GF-D8 (cell line): ENCODE measurements at places on chromosomes 13 and 19.

GRCh38 chr19:55519451-55520311, 17.3 kb downstream of the SBK2 start:
- DNase-seq: no peak

GRCh38 chr13:111370147-111370546, 49.7 kb downstream of the TEX29 start:
- no peak for DNase-seq

DNA sequence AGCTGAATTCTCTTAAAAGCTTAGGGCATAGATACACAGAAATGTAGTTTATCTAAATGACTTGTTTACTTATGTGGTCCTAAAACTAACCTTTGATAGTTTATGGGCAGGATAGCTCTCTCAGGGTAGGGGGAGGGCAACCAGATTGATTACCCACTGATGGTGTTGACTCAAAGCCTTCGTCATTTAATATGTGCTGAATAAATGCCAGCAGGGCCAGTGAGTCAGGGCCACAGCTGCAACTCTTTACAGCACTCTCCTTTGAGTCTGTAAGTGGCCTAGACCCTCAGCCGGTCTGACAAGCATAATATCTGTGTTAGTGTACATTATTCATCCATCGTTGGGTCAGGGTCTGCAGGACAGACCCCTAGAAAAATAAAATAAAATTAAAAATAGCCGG, 128.5 kb downstream of the ZNF675 start:
- no peak for DNase-seq

GRCh38 chr19:35992907-35993765, 1.9 kb upstream of the SDHAF1 start:
- DNase-seq: no peak

DNA sequence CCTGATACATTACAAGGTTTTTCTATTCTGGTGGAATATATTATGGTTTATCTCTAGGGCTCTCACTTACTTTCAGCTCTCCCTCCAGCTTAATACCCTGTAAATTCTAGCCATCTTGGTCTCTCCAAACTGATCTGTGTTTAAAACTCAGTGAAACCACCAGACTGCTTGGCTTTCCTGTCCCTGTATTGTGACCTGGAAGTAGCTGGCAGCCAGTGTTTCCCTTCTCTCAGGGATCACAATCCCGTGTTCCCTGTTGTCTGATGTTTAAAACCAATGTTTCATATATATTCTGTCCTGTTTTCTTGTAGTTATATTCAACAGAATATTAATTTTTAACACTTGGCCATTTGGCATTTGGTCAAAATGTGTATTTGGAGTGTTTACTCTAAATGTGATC, 8.0 kb downstream of the AKAP11 start:
- no peak for DNase-seq

GRCh38 chr19:3494051-3494450, 6.4 kb downstream of the DOHH start:
- no peak for DNase-seq

- DNase-seq: peak; percentile 13
These were observed 34.6 kb upstream of the SLC46A3 start for GRCh38 chr13:28753208-28753892.

GRCh38 chr13:80901111-80901510, 560.2 kb upstream of the SPRY2 start:
- no peak for DNase-seq

GRCh38 chr13:113491418-113491883, 940 bp upstream of the DCUN1D2 start:
- DNase-seq: no peak

GRCh38 chr13:80239571-80240255, 101.2 kb downstream of the SPRY2 start:
- no peak for DNase-seq

- DNase-seq: no peak
These were observed 1591.5 kb downstream of the PCDH9 start for GRCh38 chr13:65638572-65639168.

GRCh38 chr13:84896128-84896527, 903.1 kb downstream of the SLITRK6 start:
- DNase-seq: no peak

GRCh38 chr13:111920932-111921705, 145.8 kb upstream of the SOX1 start:
- no peak for DNase-seq

GRCh38 chr13:26308836-26309235, 54.9 kb downstream of the CDK8 start:
- DNase-seq: no peak

DNA sequence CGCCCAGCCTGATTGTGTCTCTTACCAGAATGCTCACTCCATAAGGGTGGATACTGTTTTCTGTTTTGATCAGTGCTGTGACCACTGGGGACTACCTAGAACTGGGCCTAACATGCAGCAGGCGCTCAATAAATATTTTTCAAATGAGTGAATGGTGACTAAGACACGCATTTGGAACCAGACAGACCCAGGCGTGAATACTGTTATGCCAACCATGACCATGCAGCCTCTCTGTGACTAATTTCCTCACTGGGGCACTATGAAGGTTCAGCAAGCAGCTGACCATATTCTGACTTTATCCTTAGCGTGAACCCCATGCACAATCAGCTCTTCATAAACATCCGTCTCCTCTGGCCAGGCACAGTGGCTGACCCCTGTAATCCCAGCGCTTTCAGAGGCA, 13.0 kb upstream of the SPC24 start:
- DNase-seq: no peak

DNA sequence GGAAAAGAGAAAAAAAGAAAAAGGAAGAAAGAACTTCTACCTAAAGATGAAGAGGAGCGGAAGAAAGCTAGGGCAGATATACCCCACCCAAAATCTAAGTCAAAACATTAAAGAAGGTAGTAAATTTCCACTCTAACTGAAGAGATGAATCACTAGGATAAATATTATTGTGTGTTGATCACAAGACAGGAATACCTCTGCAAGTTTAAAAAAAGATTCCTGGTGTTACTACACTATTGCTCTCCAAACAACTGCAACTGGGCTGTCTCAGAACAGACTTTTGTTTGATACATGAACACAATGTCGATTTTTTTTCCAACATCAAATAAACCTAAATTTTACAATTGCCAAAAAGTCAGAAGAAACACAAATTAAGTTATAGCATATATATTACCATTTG, 6.8 kb downstream of the HSPH1 start:
- DNase-seq: no peak

DNA sequence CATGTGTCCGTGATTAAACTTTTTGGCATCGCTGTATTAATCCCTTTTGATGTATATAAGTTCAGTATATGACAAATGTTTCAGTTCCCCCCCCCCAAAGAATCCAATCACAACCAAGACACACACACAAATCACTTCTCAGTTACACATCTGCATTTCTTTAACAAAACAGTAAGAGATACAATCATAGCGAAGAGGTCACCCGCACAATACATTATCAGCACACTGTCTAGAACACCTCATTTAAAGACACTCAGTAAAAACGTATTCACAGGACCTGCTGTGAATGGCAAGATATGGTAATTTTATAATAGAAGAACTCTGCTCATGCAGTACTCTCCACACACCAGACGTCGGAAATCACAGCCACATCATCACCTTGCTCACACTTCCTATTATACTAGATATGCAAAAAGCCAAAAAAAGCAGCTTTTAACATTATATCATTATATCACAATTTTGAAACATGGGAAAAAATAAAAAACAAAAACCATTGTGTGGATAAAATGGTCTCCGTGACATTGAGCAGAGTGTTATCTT, 71.4 kb upstream of the XPO4 start:
- no peak for DNase-seq

- no peak for DNase-seq
These were observed 10.2 kb upstream of the EBPL start for GRCh38 chr13:49701491-49701890.

DNA sequence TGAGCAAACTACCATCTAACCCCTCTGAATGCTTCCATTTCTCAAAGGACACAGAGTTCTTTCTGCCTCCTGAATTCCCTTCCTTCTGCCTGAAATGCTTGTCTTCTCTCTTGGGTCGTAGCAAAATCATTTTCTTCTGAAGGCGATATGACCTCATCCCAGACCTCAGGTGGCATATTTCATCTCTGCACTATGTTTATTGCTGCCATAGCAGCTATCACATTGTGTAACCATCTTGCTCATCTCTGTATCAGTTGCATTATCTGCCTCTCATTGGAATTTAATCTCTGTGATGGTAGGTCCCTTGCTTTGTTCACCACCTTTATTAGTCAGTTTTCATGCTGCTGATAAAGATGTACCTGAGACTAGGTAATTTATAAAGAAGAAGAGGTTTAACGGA, 32.5 kb upstream of the RAP2A start:
- DNase-seq: no peak

DNA sequence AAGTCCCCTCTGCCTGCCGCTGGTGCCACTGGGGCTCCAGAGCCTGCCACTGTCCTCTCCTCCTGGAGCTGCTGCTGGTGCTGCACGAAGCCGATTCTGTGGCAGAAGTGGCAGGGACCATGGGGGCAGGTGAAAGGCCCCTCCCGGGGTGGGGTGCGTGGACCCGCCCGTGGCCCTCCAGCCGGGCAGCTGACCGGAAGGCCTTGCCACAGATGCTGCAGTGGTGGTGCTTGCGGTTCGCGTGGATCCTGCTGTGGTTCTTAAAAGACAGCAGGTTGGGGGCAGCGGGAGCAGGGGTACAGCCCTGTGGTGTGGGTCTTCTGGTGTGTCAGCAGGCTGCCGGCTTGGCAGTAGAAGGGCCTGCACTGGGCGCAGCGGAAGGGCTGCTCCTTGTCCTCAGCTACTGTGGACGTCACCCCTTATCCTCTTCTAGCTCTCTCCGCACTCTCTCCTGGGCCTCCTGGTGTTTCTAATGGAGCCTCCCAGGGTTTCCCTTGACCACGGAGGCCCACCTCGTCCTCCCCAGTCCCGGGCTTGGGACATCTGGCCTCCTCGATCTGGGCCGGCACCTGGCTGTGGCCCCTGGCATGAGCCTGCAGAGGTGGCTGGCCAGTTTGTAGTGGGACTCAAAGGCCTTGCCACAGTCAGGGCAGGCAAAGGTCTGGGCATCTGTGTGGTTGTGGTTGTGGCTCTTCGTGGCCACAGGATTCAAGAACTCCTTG, 380.4 kb downstream of the OLFM4 start:
- no peak for DNase-seq

DNA sequence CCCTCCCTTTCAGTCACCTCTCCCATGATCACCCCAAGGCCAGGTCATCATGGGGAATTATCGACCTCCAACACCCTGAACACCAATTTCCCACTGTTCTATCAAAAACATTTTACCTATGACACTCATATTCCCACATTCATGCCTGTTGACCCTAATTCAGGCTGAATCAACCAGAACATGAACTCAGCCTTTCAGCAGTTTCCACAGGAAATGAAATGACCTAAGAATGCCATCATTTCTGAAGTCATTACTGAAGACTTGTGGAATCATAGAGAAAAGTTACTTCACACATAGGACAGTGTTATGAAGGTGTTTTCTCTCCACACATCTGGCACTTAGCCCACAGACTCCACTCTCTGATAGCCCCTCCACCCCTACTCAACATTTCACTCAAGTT, 29.9 kb upstream of the FAM124A start:
- DNase-seq: no peak

DNA sequence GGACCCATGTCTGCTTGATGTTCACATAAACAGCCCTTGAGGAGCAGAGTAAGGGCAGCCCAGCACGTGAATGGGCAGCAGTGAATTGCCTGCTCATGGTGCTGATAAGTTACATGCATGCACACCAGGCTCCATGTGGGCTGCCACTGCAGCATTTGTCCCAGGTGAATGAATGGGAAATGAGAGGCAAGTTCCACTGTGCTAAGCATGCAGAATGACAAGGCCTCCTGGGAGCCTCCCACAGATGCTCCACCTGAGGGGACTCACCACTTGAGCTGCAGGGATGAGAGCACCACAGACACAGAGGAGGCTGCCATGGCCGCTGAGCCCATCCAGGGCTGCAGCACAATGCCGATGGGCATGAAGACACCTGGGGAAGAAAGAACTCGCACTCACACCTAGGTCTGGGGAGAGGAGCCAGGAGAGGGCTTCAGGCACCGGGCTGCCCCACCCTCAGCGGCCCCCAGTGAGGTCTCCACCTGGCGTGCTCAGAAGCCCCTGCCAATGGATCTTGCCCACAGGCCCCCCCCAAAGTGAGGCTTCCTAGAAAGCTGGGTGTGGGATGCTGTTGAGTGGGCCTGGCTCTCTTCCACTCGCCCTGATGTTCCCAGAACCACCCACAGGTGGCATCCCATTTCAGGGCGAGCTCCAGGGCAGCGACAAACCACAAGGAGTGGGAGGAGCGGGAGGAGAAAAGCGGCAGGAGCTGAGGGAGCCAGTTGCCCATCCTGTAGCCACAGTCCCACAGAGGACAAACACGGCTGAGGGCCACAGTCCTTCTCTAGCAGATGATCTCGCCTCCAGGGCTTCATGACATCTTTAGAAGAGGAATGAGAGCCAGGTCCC, 73.8 kb downstream of the CCDC70 start:
- no peak for DNase-seq

DNA sequence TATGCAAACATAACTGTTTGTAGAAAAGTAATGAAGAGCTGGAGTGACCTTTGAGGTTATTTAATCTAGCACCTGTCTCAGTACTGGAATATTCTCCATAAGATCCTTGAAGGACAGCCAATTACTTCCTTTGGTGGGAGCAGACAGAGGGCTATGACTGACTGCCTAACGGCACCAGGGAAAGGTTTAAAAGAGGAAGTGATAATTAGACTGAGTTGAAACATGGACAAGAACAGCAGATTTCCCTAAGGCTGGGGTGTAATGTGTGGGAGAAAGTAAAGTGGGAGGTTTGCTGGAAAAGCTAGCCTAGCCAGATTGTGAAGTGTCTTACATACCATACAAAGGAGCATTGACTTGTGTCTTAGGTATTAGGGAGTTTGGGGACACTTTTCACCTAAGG, 191.3 kb upstream of the PCDH9 start:
- no peak for DNase-seq

GRCh38 chr13:46022481-46022880, 30.1 kb downstream of the ZC3H13 start:
- no peak for DNase-seq

GRCh38 chr19:46256855-46257254, 27.3 kb downstream of the IGFL1 start:
- peak; percentile 1 for DNase-seq

DNA sequence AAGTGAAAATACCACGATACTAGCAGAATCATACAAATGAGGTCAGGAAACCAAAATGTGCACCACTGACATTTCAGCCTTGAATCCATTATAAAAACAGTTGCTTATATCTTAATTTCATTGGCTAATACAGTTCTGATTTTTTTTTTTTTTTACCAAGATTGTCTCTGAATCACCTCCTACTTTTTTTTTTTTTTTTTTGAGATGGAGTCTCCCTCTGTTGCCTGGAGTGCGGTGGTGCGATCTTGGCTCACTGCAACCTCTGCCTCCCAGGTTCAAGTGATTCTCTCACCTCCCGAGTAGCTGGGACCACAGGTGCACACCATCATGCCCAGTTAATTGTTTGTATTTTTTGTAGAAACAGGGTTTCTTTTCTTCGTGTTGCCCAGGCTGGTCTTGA, 270.2 kb downstream of the LMO7 start:
- DNase-seq: no peak

DNA sequence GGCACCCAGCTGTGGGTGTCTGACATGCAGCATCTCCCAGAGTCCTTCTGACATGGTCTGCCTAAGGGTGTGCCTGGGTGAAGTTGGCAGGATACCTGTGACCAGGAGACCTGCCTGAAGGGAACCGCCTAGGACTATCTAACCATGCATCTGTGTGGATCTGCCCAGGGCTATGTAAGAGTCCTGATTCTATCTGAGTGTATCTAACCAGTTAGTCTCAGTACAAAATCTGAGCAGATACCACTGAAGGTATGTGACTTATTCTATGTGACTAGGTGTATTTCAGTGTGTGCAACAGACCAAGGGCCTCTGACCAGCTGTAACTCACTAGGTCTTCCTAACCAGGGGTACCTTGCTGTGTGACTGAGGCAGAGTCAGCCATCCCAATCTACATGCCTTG, 28.2 kb upstream of the FBL start:
- DNase-seq: no peak
